T-helper 22 cell (primary cell): ENCODE measurements at places on chromosomes 6 and 20.

DNA sequence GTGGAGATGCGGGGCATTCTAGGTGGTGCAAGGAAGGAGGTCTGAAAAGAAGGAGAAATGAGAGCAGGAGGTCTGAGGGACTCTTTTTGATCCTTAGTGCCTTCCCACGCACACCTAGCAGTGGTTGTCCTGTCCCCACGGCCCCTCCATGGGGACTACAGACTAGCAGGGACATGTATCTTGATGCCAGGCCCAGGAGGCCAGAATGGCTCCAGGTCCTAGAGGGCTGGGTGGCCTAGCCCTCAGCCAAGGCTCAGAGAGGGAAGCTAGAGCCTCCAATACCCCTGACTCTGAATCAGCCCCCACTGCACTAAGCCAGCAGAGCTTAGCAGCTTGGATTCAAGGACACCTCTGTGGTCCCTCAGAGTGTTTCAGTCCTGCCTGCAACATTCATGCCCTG, 16.7 kb upstream of the BLCAP start:
- DNase-seq, result no peak

GRCh38 chr6:42745083-42745639, 742 bp downstream of the TBCC start:
- no peak for DNase-seq

DNA sequence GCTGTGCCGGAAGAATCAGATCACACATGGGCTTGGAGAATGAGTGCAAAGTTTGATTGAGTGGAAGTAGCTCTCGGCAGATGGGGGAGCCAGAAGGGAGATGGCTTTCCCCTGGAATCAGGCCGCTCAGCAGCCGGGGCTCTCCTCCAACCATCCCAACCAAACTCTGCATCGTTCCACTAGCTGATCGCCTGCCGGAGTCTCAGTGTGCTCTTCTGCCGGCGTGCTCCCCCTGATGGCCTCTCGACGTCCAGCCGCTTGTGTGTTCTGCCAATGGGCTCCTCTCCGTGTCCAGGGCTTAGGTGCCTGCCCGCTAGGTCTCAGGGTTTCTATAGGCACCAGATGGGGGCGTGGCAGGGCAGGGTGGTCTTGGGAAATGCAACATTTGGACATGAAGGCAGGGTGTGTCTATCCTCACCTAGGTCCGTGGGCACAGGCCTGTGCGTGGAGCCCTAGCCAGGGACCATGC, 4.9 kb upstream of the BIRC7 start:
- no peak for DNase-seq

DNA sequence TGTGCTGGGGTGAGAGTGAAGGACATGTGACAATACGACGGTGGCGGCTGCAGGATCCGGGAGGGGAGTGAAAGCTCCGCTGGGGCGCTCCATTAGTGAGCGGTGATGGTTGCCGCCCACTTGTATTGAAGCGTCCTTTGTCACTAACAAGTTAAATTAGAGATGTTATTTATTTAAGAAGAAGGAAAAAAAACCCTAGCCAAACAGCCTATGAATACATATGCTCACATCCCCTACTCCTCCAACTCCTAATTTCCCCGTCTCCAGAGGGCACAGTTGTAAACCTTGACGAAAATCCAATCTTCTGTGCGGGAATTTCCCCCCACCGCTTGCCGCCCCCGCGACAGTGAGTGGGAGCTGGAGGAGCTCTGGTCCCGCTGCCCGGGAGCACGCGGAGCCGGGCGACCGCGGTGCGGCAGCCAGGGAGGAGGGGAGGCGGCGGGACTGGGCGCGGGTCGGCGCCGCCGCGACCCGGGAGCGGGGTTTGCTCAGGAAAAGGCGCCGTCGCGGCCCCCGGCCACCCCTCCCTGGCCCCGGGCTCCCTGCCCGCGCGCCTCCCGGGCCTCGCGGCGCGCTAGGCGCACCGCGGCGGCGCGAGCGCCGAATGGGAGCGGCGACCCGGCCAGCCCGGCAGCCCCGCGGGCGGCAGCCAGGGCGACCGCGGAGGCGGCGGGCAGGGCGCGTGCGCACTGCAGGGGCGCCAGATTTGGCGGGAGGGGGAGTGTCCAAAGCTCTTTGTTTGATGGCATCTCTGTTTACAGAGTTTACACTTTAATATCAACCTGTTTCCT, at the start of gene MYB:
Gene MYB, plus strand, starts transcription at position 767 of the 791 bp plus-strand sequence. CDS start 206 bp downstream, outside the sequence.
- DNase-seq, result peak; percentile 47

GRCh38 chr20:19344341-19344740, 131.9 kb downstream of the SLC24A3 start:
- DNase-seq, result no peak
